CD4-positive, alpha-beta T cell treated with Interleukin-4 for 1 hour (primary cell): ENCODE measurements at places on chromosomes 3 and 15.
A peak's percentile ranks its signal among the peaks of the same experiment; 100 is the strongest.

GRCh38 chr3:147945968-147946519 is 536.9 kb downstream of the ZIC1 start:
- DNase-seq = no peak

DNA sequence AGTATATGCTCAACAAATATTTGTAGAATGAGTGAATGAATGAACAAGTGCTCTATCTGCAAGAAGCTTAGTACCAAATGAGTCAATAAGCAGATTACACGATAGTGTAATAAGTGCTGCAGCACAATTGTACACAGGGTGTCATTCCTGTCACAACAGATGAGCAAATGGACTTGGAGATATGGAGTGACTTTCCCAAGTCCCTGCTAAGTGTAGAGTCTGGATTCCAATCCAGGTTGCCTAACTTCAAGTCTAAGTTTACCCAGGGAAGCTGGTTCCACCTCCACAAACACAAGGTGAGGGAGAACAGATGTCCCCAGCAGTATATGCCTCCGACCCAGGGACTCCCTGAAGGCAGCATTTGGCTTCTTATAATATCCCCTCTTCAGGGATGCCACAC is 77.7 kb upstream of the RAD18 start:
- DNase-seq = no peak

DNA sequence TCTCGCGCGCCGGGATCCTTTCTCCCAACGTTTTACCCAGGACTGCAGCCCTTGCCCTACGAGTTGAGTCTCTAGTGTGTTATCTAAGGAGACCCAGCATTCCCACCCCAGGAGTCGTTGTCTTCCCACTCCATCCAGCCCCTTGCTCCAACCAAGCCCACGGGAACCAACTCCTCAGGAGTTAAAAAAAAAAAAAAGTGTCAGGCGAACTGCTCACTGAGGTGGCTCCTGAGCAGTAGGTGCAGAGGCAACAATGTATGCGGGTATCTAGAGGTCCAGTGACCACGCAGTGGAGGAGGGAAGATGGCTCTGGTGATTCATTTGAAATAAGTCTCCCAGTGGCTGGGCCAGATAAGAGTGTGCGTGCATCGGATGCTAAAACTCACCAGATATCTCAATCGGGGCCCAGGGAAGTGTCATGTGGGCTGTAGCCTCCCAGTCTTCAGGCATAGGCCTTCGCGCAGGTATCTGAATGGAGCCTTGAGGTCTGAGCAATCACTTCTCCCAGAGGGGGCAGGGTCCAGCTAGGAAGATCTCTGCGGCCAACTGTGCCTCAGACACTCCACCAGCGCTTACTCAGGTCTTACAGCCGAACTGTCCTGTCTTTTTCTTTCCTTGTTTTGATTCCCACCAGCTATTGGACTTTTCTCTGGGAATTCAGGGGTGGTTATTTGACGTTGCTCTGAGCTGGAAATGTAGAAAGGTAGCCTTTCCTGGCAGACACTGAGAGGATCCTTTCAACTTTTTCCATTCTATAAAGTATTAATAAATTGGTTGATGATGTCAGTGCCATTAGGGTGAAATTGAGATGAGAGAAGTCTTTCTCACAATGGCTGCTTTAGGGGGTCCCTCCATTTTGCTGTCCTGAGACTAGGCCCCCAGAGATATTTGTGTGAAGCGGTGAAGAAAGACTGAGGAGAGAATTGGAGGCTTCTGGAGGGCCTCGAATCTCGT is 21.0 kb downstream of the ZIC4 start:
- no peak for DNase-seq

DNA sequence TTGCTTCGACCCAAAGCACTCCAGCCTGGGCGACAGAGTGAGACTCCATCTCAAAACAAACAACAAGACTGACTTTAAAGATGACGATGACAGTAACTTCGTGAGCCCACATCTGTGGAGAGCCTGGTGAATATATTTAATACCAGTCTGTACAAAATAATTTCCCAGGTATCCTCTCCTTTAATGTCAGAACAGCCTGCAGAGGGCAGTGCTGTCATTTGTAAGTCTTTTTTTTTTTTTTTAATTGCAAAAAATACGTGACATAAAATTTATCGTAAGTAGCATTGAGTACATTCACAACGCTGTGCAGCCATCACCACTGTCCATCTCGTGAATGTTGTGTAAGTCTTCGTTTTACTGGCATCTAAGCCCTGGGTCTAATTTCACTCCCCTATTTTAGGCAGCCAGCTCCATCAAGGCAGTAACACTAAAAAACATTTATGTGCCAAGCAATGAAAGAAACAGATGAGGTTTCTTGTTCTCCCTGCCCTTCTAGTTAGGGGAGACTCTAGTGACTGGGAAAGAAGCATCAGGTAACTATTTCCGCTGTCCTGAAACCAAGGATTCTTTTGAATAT is 1.4 kb downstream of the HTD2 start:
- peak; percentile 76 for DNase-seq

- DNase-seq = peak; percentile 46
Observed at GRCh38 chr3:32428092-32429068, 36.7 kb downstream of the CMTM7 start.

DNA sequence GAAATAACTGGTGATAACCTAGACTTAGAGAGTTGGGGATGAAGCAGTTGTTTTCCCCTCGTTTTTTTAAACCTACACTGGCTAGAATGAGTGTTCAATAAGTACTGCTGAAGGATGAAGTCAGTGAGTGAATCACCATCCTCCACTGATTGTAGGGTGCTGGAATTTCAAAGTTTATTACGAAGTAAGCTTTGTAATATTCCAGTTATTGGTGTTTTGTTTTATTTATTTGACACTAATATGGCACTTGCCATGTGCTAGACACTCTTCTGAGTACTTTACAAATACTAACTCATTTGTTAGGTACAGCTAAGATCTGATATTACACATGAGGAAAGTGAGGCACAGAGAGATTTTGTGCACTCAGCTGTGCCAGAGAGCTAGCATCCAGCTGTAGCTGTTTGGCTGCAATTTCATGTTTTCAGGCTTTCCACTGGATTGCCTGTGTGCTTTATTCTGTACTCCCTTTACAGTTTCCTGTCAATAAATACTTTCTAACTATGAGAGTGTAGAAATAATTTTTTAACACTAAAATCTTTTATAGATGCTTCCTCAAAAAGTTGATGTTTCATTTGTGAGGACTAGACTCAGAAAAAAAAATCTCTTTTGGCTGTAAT is 5.8 kb downstream of the MAP2K5 start:
- DNase-seq = no peak

- no peak for DNase-seq
Observed at GRCh38 chr15:54816401-54816800, 380.3 kb downstream of the RSL24D1 start.

DNA sequence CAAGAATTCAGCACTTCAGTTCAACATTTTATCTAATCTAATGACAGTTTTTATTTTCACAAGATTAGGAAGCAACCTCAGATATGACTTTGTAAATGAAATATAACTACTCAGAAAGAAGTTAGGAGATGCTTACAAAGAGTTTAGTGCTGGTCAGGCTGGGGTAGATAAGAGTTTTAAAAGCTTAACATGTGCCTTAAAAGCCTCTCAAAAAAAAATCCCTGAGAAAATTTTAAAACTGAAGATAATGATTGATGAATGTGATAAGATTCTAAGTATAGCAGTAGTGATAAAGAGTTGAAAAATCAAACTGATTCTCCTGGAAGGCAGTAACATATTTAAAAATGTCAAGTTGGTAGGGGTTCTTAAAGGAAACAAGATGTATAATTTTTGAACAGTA is 478.2 kb downstream of the NLGN1 start:
- DNase-seq = no peak

DNA sequence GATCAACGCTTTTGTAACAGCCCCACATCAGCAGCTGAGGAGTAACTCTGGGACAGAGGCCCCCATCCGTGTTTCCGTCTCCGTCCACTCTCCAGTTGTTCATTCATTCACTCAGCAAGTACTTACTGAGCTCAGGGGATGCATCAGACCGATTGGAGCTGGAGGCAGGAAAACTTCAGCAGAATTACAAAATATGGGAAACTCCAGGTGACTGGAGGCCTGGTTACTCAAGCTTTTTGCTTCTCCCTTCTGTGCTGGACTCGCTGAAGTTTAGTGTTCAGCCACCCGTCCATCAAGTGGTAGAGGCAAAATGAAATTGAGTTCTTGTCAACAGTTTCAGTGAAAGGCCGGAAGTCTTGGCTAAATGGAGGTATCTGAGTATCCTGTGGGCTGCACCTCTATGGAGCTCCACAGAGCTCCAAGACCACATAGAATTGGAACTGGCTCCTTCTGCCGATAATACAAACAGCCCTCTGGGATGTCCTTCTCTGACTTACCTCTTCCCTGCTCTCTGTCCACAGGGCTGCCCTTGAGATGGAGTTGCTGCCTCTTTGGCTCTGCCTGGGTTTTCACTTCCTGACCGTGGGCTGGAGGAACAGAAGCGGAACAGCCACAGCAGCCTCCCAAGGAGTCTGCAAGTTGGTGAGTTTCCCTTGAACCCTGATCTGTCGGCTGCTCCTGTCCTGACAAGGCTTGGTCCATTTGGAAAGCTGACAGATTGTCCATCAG is 14.7 kb downstream of the NRROS start:
- DNase-seq = no peak

- no peak for DNase-seq
Observed at GRCh38 chr15:59825901-59826300, 136.8 kb upstream of the BNIP2 start.

DNA sequence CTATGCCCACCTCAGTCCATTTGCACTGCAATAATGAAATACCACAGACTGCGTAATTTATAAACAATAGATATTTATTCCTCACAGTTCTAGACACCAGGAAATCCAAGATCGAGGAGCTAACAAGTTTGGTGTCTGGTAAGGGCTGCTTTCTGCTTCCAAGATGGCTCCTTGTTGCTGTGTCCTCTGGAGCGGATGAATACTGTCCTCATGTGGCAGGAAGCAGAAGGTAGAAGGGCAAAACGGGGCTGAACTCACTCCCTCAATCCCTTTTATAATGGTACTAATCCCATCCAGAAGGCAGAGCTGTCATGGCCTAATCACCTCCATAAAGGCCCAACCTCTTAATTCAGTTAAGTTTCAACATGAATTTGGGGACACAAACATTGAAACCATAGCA is 75.3 kb downstream of the P2RY1 start:
- no peak for DNase-seq

DNA sequence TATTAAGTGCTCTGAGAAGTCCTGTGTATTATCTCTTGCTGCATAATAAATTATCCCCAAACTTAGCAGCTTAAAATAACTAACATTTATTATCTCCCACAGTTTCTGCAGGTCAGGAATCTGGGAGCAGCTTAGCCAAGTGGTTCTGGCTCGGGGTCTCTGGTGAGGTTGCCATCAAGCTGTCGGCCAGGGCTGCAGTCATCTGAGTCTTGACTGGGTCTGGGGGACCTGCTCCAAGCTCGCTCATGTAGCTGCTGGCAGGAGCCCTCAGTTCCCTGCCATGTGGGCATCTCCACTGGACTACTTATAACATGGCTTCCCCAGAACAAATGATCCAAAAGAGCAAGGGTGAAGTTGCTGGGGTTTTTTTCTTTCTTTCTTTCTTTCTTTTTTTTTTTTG is 80.7 kb downstream of the SMAD6 start:
- no peak for DNase-seq

GRCh38 chr3:105323274-105323599 is 43.5 kb upstream of the ALCAM start:
- DNase-seq = no peak

DNA sequence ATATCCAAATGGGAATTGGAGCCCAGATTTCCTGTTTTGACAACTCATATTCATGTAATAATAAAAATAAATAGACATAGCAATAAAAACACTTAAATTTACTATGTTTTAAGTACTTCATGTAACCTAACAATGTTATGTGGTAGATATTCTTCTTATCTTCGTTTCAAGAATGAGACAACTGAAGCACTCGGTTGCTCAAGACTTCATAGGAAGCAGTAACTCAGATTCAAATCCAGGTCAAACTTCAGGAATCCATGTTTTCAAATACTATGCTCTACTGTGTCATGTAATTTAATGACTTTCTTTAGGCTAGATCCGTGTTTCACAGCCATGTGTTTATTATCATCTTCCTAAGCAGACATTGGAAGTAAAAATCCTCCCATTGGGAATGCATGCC is 492.2 kb downstream of the CNTN3 start:
- DNase-seq = no peak

DNA sequence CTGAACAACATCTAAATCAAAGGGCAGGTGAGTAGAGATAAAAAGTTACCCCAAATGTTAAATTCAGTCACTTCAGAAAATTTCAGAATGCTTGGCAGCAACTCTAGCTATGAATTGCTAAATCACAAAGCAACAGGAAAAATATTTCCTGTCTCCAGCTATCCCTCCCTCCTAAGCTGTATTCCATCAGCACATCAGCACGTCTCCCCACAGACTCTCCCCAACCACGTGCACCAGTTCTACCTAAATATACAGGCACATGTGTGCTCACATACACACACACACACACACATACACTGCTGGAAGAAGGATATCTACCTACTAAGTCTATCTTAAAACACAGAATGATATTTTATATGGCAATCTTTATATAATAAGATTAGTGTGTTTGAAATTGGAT is 177.1 kb upstream of the ARHGEF26 start:
- DNase-seq = no peak

GRCh38 chr3:126030455-126030854 is 53.5 kb downstream of the SLC41A3 start:
- no peak for DNase-seq

GRCh38 chr3:24299806-24300626 is 194.6 kb downstream of the THRB start:
- DNase-seq = no peak

GRCh38 chr3:156406393-156406792 is 148.5 kb downstream of the SSR3 start:
- DNase-seq = no peak

- no peak for DNase-seq
Observed at GRCh38 chr3:184359610-184360009, 1.8 kb downstream of the CLCN2 start.

DNA sequence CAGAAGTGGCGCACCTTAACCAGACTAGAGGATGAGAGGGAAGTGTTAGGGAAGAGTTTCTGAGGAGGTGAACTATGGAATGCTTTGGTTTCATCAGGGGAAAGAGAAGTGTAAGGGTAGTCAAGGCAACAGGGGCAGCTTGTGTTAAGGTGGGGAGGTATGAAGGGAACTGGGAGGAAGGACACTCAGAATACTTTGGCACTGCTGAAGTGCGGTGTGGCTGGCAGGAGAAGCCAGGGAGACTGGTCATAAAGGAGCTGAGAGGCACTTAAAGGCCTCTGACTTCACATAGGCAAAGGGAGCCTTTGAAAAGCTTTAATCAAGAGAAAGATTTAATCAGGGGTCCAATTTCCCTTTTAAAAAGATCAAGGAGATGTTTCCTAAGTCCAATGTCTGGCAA is 129.0 kb downstream of the ERC2 start:
- DNase-seq = no peak

GRCh38 chr3:106242781-106243180 is 374.0 kb upstream of the CBLB start:
- no peak for DNase-seq

DNA sequence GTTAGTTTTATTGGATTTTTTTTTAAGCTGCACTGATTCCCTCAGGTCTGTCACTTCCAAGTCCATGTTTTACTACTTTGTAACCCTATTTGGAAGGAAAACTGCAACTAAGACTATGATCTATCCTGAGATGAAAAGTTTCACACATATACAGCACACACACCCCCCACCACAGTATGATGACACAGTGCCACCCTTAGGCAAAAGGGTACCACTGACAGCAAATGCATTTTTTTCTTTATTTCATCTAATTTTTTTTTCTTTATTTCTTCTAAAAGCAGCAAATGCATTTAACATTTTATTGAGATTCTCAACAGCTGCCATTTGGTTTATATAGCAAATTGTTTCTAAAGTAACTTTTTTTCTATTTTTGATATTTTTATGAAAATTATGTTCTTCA is 21.2 kb downstream of the NGRN start:
- peak; percentile 66 for DNase-seq
